Stimulated activated naive CD4-positive, alpha-beta T cell treated with Interleukin-2 at 50 U/mL for 16 hours (primary cell): ENCODE measurements at places on chromosomes 7 and 10.

DNA sequence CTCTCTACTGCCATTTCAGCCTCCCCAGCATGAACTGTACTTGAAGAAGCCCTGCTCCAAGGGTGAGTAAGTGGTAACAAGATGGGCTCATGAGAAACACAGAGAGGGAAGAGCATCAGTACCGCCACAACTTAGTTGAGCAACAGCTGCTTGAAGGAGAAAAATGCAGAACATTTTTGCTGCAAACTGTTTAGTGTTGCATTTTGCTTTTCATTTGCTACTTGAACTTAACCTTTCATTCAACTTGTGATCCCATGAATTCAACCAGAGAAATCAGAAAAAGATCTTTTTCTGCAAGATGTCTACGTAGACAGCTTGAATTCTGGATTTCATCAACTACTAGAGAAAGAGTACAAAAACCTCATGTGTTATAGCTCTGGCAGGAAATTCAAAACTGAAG is 40.7 kb downstream of the ANK3 start:
- DNase-seq: no peak

- no peak for DNase-seq
Observed at GRCh38 chr7:139697056-139697455, 80.7 kb downstream of the HIPK2 start.

GRCh38 chr7:51182636-51183166 is 133.9 kb downstream of the COBL start:
- DNase-seq: no peak

DNA sequence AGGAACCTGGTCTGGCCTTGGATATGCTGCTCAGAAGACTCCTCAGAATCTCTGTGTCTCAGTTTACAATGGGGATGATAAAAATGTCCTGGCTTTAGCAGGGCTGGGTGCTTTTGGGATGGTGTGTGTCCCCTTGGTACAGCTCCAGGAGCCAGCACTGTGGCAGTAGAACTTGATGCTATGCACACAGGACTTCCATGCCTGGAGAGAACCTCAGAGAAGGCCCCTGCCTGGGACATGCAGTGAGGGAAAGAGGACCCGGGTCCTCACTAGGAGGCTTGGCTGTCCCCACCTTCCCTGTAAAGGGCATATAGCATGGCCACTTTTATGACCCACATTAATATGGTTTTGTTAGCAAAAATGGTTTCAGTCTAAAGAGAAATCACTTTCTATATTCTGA is 100.5 kb downstream of the GLRX3 start:
- no peak for DNase-seq

- DNase-seq: no peak
Observed at GRCh38 chr7:93212881-93213280, 13.4 kb downstream of the HEPACAM2 start.

DNA sequence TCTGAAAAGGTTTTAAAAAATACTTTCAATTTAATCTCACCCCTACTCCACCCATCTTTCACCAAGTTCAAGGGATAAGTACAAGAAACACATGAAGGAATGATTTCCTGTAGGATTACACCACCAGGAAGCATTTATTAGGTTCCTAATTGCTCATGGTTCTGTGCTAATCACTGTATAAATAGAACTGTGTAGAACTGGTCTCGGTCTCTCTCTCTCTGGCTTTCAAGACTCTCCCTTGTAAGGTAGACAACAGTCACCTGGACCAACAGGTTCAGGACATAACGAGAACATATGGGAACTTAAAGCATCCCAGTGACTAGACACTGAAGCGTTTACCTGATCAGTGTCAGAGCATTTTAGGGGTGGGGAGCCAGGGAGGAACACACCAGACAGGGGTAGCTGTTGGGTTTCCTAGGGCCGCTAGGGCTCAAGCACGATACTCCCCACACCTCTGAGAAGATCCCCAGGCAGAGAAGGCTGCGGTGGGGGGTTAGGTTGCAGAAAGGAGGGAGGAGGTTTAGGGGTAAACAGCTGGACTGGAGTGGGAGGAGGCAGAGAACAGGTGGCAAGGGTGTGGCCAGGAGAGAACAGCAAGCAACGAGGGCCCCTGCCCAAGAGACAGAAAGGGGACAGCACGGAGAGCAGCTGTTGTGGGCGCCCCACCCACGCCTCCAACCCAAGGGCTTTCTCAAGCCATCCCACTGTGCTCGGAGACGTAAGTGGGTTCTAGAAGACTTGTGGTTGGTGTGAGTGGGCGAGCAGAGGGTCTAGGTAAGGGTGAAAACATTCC is 52.5 kb upstream of the USP6NL start:
- no peak for DNase-seq

- no peak for DNase-seq
Observed at GRCh38 chr7:140982508-140982907, 32.2 kb downstream of the MRPS33 start.

DNA sequence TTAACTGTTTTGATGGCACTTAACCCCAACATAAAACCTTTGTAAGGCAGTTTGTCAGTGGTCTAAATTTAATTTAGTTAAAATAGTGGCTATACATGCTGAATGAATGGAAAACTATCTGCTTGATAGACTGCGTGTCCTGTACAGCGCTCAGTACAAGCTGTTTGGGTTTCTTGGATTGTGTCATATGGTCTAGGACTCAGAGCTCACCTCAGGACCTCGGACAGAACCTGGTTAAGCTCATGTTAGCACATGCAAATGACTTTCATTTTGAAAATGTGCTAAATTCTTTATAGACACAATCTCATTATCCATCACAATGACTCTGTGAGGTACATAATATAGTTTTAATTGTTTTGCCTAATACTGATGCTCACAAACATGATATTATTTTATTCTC is 55.7 kb upstream of the RELN start:
- DNase-seq: no peak

GRCh38 chr7:135109976-135110375 is 37.9 kb upstream of the TMEM140 start:
- no peak for DNase-seq

- DNase-seq: no peak
Observed at GRCh38 chr7:31308652-31309051, 31.9 kb downstream of the NEUROD6 start.

- DNase-seq: no peak
Observed at GRCh38 chr7:69906283-69906995, 308.2 kb downstream of the AUTS2 start.

DNA sequence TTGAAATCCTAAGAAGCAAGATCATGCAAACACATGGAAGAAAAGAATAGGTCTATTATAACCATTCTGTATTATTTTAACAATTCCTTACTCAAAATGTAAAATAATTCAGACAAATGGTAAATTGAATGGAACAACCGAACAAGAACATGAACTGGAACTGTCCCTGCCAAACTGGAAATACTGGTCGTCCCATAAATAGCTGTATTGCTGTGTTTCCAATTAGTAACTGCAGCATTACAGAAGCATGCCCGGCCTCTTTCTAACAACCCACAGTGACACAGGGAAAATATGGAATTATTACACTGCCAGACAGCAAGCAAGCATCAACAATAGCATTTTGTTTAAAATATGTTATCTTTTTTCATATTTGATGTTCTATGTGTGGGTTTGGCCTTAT is 1138.5 kb upstream of the PHF14 start:
- no peak for DNase-seq

GRCh38 chr10:24383681-24384106 is 174.8 kb downstream of the KIAA1217 start:
- peak; percentile 29 for DNase-seq

GRCh38 chr10:661597-662222 is 27.8 kb downstream of the DIP2C start:
- no peak for DNase-seq

- no peak for DNase-seq
Observed at GRCh38 chr10:91838199-91838598, 40.0 kb downstream of the TNKS2 start.

GRCh38 chr7:148020679-148021078 is 569.9 kb upstream of the C7orf33 start:
- DNase-seq: no peak

- no peak for DNase-seq
Observed at GRCh38 chr7:81637534-81637933, 132.3 kb downstream of the HGF start.

- no peak for DNase-seq
Observed at GRCh38 chr7:41501006-41501405, 201.9 kb downstream of the INHBA start.

- no peak for DNase-seq
Observed at GRCh38 chr7:150787321-150788281, 12.6 kb downstream of the TMEM176B start.

- DNase-seq: no peak
Observed at GRCh38 chr10:63843107-63843506, 321.9 kb downstream of the REEP3 start.

GRCh38 chr10:108203905-108204527 is 1039.5 kb upstream of the SORCS1 start:
- DNase-seq: no peak

- no peak for DNase-seq
Observed at GRCh38 chr7:157009170-157009777, 1.2 kb downstream of the MNX1 start.

DNA sequence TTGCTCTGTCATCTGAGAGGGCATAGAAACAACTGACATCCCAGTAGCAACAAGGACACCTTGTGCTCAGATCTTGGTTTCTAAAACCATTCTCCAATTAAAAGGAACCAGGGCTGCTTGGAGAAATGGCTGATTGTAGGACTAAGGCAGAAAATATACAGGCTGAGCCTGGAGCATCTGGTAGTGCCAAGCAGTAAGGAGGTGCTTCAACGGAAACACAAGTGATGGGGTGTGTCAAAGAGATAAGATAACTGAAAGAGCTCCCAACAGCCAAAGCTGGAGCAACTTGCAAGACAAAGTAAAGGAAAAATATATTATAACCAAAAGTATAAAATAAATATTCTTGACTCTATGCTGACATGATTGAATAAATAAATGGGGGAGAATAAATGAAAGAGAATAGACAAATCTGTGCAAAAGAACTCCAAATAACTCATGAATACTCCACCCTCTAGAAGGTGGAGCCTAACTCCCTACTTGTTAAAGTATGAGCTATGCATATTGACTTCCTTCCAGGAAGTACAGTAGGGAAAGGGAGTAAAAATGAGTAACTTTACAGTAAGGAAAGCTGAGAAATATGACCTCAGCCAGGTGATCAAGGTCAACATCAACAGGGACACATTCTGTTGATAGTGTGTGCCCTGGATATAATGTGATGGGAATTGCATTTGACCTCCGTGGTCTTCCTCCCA is 162.4 kb downstream of the NOC3L start:
- DNase-seq: no peak

- DNase-seq: peak; percentile 59
Observed at GRCh38 chr10:119268871-119269506, 61.6 kb downstream of the GRK5 start.

GRCh38 chr7:72016574-72016973 is 395.6 kb downstream of the CALN1 start:
- DNase-seq: no peak

DNA sequence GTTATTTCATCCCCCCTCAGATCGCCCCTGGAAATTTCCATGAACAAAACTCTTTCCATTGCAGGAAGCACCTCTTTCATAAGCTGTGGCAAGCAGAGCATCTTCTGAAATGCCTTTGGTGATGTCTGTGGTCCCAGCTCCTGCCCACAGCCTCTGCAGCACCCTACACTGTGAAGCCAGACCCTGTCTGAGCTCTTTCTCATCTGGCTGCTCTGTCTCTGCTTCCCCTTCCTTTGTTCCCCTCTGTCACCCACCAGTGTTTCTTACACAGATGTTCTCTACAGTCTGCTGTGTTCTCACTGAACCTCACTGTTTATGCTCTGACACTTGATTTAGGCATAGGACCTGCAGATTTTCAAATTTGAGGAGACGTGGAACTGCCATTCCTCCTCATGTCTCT is 1.9 kb upstream of the TAS2R39 start:
- DNase-seq: no peak

DNA sequence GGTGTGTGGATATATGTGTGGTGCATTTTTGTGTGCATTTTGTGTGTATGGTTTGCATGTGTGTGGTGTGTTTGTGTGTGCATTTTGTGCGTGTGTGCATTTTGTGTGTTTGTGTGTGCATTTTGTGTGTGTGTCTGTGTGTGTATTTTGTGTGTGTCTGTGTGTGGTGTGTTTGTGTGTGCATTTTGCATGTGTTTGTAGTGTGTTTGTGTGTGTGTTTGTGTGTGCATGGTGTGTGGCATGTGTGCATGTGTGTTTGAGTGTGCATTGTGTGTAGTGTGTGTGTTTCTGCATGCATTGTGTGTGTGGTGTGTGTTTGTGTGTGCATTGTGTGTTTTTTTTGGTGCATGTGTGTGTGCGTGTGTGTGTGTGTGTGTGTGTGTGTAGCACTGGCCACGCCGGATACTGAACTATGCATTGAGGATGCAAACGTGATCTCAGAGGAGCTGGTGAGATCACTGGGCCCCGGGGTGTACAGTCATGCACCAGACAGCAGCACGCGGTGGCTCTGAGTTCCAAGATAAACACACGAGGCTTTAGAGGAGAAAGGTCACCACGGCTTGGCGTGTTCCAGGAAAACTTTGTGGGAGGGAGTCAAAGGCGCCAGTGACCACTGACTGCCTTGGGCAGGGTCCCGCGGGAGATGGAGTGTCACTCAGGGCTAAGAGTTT is 106.6 kb upstream of the SHH start:
- DNase-seq: no peak

- DNase-seq: no peak
Observed at GRCh38 chr10:110081911-110082310, 74.1 kb downstream of the ADD3 start.

DNA sequence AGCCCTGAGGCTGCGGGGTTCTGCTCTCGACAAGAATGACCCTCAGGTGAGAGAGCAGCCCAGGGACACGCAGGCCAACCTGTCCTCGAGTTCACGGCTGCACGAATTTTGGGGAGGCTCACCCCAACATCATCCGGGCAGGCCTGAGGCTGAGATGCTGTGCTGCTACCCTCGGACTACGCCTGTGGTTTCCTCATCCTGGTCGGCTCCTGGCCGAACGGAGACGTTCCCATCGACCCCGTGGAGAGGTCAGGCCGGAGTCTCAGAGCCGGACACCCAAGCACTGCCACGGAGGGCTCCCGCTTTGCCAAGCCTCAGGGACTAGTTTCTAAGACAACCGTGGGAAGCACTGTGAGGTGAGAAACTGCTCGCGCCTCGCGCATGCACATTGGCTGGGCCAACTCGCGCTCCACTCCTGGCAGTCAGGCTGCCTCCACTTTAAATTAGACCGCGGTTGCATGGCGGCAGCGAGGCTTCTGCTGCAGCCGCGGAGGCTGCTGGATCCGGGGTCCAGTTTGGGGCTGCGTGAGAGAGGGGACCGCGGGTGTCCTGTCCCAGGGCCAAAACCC is 203.4 kb downstream of the ZNF716 start:
- no peak for DNase-seq

GRCh38 chr10:48574322-48574796 is 30.5 kb downstream of the ARHGAP22 start:
- DNase-seq: no peak
